ENCODE measurements at places on chromosomes 4 and X. TPM values are rescaled to one million over a fixed set of nuclear protein-coding genes. Genes with fewer than 3 reads are reported as not detected.

- no peak for DNase-seq
Measured at GRCh38 chrX:19094654-19095053, 27.6 kb downstream of the ADGRG2 start.

- peak; percentile 27 for DNase-seq
Measured at GRCh38 chr4:2243681-2244380, 1.9 kb upstream of the HAUS3 start.

DNA sequence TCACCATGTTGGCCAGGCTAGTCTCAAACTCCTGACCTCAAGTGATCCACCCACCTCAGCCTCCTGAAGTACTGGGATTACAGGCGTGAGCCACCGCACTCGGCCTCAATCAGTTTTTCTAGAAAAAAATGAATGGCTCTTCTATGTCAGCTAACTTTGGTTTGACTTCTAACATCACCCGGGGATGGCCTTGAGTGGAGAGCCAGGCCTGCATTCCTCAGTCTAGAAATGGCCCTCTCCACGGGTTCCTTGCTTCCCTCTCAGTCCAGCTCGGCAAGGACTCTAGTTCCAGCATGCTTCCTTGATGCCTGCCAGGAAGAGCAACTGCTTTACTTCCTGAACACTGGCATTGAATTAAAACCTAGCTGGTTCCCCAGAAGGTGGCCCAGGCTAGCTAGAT is 39.0 kb downstream of the SLC25A5 start:
- DNase-seq, result no peak

DNA sequence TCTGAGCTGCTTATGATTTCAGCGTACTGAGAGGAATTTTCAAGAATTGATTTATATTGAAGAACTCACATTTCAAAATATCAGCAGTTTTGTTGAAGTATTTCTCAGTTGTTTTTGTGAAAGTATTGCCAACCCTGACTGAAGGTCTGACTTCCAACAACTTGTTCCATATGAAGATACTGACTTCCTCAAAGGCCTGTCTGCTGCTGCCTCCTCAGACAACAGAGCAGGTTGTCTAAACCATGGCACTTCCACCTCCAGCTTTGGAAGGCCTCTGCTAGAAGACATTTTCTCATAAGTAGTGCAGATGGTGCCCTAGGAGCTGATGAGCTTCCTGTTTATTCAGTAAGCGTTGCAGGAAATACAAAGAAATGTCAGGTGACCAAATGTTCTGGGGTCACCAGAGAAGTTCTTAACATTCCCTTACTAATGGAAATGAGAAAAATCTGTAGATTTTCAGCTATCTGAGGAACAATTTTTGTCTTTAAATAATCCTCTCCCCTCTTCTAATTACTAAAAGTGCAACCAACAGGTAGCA is 28.8 kb downstream of the FGF2 start:
- no peak for DNase-seq

- no peak for DNase-seq
Measured at GRCh38 chr4:116150152-116150551, 935.2 kb downstream of the TRAM1L1 start.

- no peak for DNase-seq
Measured at GRCh38 chr4:156038772-156039171, 85.1 kb upstream of the CTSO start.

DNA sequence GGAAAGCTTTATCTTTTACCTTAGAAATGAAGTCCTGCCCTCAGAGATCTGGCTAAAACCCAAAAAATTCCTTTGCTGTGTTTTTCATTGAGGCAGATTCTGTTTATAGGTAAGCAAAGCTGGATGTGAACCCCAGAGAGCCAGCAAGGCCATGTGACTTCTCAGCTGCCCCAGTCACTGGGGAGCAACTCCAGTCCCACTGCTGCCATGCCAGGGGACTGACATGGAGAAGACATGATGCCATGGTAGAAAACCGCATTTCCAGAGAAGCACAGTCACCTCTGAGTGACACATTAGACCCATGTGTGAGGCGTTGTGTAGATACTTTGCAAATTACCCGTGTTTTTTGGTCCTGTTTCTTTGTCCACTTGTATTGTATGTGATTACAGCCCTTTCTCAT is 45.4 kb downstream of the PTTG2 start:
- DNase-seq, result no peak

GRCh38 chrX:50093625-50094024 is 107.2 kb downstream of the AKAP4 start:
- no peak for DNase-seq

- DNase-seq, result no peak
Measured at GRCh38 chr4:95428291-95429070, 120.3 kb downstream of the UNC5C start.

- DNase-seq, result no peak
Measured at GRCh38 chr4:183445097-183445428, 627 bp downstream of the CDKN2AIP start.

DNA sequence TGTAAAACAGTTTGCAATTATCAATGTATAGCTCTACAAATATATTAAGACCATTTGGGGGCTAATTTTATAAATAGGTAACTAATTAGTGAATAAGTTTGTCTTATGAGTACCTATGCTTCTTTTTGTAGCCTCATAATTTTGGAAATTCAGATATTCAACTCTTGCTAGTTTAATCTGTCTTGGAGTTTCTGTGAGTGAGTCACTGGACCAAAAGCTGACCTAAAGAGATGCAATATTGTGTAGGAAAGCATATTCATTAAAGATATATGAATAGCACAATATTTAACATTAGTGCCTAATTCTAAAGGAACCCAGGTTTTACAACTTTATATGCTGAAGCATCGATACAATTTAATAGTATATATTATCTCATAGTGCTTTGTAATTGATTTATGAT is 161.3 kb upstream of the PCDH18 start:
- DNase-seq, result no peak

DNA sequence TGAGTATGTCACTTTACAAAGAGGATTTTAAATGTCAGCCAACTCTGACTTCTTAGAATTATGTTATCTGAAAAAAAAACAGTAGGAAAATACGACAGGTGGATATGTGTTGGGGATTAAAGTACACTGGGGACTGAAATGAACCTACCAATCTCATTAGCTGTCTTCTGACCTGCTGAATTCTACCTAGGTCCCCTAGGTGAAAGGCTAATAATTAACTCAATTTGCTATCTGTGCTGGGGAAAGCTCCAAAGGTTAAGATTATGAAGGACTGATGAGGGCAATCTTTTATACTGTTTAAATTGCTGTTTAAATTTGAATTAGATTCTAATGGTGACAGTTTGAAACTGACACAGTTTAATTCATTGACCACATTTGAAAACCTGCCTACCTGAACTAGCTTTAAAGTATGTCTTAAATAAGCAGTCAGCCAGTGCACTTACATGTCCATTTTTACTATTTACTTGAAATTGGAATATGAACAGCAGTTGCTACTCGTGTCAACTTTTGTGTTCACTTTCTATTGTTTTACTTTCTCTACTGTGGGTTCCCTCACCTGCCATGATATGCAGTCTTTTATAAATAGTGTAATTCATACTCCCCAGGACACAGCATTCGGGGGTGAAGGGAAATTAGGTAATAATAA is 977.3 kb downstream of the C4orf33 start:
- no peak for DNase-seq

- no peak for DNase-seq
Measured at GRCh38 chrX:11813341-11813740, 55.3 kb downstream of the MSL3 start.

DNA sequence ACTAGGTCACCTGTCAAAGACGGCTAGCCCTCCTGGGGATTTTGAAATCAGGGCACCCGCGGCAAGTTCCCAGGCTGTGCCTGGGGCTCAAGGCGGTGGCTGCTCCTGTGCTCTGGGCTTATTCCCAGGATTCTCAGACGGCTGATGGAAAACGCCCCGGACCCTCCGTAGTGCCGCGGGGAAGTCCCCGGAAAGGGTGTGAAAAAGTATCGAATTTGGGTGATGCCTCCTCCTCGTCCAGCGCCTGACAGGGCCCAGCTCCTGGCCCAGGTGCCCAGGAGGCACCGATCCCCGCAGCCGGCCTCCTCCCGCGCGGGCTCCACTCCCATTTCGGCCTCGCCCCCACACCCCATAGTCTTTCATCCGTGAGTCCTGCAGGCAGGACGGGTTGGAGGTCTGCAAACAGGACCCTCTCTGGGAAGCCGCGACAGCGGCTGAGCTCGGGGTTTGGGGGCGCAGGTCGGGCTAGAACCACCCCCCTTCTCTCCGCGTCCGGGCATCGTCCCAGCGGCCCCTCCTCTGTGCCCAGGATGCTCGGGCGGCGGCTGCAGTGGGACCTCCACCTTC is 1.1 kb upstream of the NSG1 start:
- no peak for DNase-seq

DNA sequence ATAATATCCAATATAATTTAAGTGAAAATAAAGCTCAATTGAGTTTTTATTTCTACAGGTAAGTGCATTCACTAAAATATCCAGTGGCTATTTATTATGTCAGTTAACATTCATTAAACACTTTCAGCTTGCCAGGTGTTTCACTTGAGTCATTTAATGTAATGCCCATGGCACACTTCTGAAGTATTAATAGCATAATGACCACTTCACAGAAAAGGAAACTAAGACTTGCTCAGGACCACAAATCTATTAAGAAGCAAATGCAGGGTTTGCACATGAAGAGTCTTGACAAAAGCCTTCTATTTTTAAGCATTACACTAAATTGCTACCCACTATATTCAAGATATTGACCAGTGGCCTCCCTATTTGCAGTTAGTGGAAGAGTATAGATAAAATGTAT is 612.7 kb downstream of the KCTD8 start:
- DNase-seq, result no peak

DNA sequence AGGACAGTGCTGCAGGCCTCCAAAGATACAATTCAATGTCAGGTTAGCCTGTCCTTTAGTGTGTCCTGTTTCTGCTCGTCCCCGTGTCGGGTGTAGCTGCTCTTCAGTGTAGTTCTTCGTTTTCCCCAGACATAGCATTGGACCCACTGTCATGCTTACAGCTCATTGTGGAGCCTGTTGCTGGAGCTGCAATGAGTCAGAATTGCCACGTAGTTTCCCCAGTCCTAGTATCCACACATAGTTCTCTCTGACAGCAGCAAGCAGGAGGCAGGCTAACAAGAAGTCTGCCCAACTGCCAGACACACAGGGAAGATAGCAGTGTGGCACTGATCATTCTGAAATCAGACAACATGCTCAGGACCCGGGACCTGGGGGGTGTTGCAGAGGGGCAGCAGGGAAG is 49.2 kb downstream of the MOSPD2 start:
- no peak for DNase-seq

GRCh38 chr4:24024157-24024556 is 134.3 kb upstream of the PPARGC1A start:
- no peak for DNase-seq

The RPS6KA6 gene
- polyA plus RNA-seq, result 18.9 TPM

The RNF128 gene
- polyA plus RNA-seq, result 10.8 TPM

The KLHL13 gene
- polyA plus RNA-seq, result 74.1 TPM

The TRAPPC2 gene
- 12.4 TPM for polyA plus RNA-seq

The ETDA gene
- polyA plus RNA-seq, result not detected

The PAGE5 gene
- not detected for polyA plus RNA-seq

The NPY2R gene
- 0.36 TPM for polyA plus RNA-seq

The MCF2 gene
- 0.83 TPM for polyA plus RNA-seq

The MAML3 gene
- 17.6 TPM for polyA plus RNA-seq

The TBX22 gene
- polyA plus RNA-seq, result 1.2 TPM

Data from renal pelvis (tissue), 12 donors.